ENCODE measurements at places on chromosomes 5 and 9.

DNA sequence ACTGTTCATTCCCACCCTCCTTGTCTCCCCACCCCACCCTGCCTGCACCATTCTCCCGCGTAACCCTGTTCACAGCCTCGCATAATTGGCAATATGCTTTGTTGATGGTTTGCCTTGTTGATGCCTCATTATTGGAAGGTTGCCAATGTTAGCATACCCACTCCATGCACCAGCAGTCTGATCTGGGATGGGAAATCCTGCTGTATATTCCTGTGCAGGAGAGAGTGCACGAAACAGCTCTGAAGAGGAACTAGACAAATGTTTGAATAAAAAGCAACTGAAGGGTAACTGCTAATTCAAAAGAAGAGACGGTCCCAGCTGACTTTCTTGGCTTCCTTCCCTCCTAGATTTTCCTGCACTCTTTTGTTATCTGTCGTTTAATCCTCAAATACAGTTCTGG is 271.7 kb upstream of the TLE4 start:
- no peak for DNase-seq

DNA sequence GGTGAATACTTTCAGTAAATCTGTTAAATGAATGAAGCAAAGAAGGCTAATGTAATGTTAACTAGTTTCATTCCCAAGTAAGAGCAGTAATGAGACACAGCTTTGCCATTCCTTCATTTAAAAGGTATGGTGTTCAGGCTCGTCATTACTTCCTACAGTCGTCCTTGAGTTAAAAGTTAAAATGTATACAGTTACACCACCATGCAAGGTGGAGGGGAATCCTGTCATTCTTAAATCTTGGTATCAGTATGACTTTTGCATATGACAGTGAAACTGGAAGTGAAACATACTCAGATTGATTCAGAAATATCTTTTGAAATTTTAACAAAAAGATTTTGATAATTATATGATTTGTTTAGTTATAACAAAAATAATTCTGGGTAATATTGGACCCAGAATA is 25.9 kb downstream of the MTRR start:
- DNase-seq, result no peak

GRCh38 chr5:80609692-80610091 is 39.6 kb upstream of the ANKRD34B start:
- DNase-seq, result no peak

GRCh38 chr9:134253606-134254205 is 72.5 kb upstream of the RXRA start:
- DNase-seq, result no peak

- DNase-seq, result no peak
Observed at GRCh38 chr5:54274944-54275343, 35.4 kb downstream of the ARL15 start.

DNA sequence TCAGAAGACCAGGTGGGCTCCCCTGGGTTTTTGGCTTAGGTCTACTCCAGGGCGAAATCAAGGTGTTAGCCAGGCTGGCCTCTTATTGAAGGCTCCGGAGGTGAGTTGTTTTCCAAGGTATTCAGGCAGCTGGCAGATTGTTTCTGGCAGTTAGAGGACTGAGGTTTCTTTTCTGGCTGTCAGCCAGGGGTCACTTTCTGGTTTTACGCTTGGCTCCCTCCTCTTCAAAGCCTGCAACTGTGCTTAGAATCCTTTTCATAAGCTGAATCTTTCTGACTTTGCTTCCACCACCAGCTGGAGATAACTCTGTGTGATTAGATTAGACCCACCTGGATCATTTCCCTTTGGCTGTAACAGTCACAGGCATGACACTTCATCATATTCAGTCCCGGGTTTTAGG is 24.6 kb downstream of the RFK start:
- no peak for DNase-seq

DNA sequence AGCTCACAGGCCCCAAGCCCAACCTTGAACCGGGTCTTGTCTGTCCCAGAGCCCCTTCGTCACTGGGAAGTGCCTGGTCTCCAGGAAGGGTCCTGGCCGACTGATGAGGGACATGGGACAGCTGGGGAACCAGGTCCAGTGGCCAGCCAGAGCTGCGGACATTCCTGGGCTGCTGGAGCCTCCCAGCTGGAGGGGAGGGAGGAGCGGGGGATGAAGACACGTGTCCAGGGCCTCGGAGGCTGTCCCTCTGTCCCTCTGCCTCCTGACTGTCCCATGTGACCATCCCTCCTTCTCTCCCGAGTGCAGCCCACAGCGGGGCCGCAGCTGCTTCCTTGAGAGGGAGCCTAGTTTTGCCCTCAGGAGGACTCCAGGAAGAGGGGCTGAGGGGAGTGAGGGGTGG is 41.7 kb upstream of the UBAC1 start:
- no peak for DNase-seq

DNA sequence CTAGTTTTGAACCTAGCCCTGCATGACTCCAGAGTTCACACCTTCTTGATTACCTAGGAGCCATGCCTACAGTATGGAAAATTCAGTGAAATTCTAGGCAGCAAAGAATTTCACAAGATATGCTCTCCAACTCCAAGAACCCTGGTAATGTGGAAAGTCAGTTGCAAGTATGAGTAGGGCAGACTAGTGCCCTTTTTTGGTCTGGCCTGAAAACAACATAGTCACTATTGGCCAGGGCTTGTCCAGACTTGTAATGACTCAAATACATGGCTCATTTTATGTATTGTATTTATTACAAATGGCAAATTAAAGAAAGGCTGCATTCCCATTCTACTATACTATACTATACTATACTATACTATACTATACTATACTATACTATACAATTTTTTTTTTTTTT is 160.4 kb downstream of the ESM1 start:
- no peak for DNase-seq

GRCh38 chr9:74663439-74663838 is 166.3 kb downstream of the RORB start:
- no peak for DNase-seq

Measured in CD4-positive, alpha-beta T cell treated with Interferon gamma for 1 hour (primary cell).